NCI-H2029 (cell line): ENCODE measurements at places on chromosomes 16 and 17.
A peak's percentile ranks its signal among the peaks of the same experiment; 100 is the strongest.

DNA sequence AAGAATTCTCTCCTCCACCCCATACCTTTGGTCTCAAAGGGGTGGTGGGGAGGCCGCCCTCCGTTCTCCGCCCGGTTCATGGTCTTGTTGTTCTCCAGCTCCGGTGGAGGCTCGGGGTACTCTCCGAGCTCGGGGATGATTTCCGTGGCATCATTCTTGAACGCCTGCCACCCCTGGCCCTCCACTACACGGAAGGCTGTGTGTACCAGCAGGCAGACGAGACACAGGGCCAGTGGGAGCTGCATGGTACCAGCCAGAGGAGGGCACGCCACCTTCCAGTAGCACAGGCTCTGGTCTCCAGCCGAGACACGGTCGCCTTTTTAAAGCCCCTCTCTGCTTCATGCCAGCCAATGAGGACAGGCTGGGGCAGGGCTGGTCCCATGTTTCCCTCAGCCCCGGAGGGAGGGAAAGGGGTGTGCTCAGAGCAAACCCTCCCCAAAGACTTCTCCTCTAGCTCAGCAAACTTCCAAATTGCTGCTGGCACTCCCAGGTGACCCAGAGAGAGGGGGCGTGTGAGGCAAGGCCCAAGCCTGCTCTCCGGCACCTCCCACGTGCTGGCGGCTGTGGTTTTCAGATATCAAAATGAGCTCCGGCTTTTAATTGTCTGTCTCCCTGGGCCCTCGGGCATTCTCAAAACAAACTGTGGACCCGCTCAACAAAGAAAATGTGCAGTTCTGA lies at the start of gene SOST:
TSS of gene SOST (minus strand) at position 295 of the 678 bp plus-strand sequence. CDS start at position 245, 50 bp downstream.
- DNase-seq: no peak

- no peak for DNase-seq
Measured at GRCh38 chr17:21095735-21096134, 31.0 kb upstream of the DHRS7B start.

DNA sequence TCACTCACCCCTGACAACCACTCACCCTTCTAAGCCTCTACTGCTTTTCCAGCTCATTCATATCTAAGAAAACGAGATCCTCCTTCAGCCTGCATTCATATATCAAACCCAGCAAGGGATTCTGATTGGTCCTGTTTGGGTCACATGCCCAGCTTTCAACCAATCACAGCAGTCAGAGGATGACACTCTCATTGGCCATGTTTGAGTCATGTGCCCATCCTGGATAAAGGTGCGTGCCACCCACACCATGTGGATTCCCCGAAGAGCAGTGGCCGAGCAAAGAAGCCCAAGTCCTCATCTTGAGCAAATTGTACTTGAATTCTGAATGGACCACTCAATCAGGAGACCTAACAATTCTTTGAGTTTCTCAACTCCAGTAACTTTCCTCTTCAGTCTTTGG lies 45.0 kb downstream of the SCNN1G start:
- no peak for DNase-seq

- no peak for DNase-seq
Measured at GRCh38 chr17:81631482-81631881, 5.4 kb downstream of the NPLOC4 start.

GRCh38 chr17:16887523-16888095 lies 84.3 kb downstream of the TNFRSF13B start:
- DNase-seq: no peak

- DNase-seq: no peak
Measured at GRCh38 chr16:15648135-15648730, 1.8 kb upstream of the NDE1 start.

DNA sequence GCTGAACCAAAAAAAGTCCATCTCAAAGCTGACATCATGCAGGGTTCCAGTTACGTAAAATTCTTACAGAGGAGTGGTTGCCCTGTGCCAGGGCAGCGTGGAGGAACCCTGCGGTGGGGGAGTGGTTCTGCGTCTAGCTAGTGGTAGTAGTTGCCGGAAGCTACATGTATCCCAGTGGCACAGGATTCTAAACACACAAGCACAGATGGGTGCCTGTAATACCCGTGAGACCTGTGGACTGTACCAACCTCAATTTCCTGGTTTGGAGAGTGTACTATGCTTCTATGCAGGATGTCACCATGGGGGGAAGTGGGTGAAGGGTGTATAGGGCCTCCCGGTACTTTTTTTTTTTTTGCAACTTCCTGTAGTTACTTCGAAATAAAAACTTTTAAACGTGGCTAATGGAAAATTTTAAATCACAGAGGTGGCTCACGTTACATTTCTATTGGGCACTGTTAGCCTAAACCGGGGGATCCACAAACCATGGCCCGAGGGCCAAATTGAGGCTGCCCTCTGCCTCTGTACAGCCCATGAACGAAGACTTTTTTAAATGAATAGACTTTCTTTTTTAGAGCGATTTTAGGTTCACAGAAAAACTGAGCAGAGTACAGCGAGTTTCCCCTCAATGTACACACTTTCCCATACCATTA lies 38.5 kb downstream of the TBC1D16 start:
- no peak for DNase-seq

DNA sequence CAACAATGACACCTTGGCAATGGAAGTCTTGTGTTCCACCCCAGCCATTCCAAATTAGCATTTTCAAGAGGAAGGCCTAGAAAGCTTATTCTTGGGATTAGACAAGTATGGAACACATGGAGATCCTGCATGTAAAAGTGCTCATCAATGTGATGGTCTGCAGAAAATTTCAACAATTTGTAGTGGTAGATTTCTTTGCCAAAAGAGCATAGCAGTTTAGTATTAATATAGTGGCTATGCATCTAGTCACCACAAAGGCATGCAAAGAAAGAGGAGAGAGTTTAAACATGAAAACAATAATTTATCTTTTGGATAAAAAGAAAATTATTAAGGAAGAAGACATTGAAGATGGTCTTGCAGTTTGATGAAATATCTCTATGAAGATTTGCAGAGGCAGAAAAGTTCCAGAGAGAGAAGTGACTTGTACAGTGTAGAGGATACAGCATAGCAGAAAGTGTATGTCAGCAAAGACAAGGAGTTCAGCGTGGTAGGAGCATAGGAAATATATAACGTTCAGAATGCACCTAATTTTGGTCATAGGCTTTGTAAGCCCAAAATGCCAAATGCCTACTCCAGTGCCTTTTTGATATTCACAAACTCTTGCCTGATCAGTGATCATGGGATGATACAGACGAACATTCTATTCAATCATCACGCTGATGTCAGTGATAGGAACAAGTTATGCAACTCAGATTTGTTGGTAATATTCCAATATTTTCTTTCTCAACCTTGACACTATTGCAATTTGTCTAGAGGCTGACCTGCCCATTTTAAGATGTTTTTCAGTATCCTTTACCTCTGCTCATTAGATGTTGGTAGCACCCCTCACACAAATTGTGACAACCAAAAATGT lies 727.9 kb upstream of the SOX9 start:
- no peak for DNase-seq

GRCh38 chr16:49399594-49400364 lies 26.2 kb downstream of the C16orf78 start:
- DNase-seq: no peak

- no peak for DNase-seq
Measured at GRCh38 chr16:12639044-12639443, 164.6 kb downstream of the CPPED1 start.

DNA sequence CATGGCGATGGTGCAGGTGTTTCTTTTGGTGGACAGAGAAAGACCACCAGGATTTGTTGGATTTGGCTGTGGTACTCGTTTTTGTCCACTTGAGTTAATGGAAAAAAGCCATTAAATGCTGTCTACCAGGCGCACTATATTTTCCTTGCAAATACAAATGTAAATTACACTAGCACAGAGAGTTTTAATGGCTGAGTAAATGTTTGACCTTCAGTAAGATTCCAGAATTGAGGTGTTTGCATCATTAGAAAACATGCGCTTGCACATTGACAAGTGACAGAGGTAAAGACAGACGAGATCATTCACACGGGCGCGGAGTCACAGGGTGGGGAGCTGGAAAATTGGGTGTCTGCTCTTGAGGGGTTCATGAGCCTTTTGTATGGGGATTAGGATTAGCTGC lies 53.5 kb upstream of the AKTIP start:
- no peak for DNase-seq

- DNase-seq: no peak
Measured at GRCh38 chr16:59039066-59039720, 305.1 kb upstream of the GOT2 start.

GRCh38 chr17:51056813-51057510 lies 63.7 kb downstream of the SPAG9 start:
- peak; percentile 10 for DNase-seq

DNA sequence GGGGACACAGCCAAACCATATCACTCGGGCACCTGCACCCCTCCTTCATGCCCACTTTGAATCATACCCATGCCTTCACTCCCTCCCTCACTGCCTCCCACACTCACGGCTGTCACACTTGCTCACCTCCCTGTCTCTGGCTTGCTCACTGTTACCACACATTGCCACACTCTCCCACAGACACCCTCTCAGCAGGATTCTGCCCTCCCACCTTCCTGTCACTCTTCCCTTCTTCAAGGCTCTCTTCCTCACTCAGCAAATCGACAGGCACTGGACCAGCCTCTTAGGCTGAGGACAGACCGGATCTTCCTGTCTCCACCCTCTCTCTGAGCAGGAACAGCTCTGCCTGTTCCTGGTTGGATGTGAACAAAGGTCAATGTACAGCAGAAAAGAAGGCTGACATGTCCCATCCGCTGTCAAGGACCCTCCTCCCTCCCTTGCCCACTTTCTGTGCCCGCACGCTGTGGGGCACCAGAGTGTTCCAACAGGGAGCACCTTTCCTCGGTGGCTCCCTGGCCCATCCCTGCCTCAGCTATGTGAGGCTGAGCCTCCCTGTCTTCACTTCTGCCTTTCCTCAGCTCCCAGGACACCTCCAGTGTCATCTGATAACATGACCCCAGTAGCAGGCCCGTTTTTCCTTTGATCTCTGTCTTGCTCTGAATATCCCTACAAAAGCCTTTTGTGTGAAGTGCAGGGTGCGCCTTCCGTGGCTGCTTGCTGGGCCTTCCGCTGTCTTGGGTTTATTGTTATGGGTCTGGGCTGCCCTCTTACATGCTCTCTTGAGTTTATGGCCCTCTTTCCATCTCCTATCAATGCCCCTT lies 47.0 kb downstream of the CCDC182 start:
- no peak for DNase-seq

DNA sequence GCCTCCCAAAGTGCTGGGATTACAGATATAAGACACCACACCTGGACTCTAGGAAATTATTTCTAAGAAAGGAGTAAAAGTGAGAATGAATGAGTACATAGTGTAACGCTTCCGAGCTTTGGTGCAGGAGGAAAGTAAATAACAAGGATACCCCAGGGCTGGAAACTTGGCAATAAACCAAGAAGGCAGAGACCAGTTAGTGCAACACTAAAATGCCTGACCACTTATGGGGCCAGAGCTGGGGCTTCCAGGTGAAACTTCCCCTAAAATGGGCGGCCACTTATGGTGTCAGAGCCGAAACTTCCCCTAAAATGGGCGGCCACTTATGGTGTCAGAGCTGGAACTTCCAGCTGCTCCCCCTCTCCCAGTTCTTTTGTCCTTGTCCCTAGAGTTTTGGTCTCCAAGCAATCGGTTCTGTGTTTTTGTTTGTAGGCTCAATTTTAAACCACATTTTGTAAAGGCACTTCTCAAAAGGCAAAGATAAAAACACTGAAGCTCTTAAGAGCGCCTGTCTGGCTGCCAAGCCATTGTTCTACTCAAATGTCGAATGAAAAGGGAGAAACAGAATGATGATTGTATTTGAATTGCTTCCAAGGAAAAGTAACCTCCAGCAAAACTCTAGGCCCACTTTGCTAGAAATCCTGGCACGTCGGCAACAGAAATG lies 63.9 kb downstream of the NXN start:
- peak; percentile 9 for DNase-seq

GRCh38 chr17:1173432-1174262 lies 6.1 kb downstream of the ABR start:
- DNase-seq: no peak

GRCh38 chr17:79627766-79628690 lies 17.2 kb upstream of the RBFOX3 start:
- DNase-seq: no peak

DNA sequence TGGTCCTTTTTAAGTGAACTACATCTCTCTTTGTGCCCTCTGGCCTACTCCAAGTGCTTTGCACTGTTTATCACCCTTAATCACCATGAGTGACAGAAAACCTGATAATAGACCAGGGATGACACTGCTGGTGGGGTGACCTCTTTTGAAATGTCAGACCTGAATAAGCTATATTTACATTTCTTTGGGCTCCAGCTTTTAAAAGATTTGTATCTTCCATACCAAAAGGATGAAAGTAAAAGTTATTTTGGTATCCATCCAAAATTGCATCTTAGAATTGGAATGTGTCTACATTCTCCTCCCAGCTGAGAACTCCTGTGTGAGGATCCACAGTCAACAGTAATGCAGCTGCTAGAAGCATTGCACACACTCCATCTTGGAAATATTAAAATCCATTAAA lies 370.0 kb downstream of the CDH11 start:
- no peak for DNase-seq

GRCh38 chr17:78783711-78784324 lies 1.7 kb upstream of the CYTH1 start:
- no peak for DNase-seq

DNA sequence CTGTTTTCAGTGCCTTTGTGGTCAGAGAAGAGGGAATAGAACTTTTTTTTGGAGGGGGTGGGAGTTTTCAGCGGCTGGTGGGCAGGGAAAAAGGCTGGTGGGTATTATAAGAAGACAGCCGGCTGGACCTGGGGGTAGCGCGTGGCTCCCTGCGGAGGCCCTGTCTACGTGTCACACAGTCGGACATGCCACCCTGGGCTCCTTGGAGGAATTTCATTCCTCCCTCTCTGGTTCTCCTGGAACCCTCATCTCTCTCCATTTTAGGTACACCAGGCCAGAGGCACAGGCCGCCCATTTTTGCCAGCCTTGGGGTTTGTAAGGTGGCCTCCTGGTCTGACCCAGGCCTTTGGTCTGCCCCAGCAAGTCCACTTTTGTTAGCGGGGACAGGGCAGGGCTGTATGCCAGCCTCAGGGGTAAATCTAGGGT lies 908 bp downstream of the FKBP10 start:
- no peak for DNase-seq

DNA sequence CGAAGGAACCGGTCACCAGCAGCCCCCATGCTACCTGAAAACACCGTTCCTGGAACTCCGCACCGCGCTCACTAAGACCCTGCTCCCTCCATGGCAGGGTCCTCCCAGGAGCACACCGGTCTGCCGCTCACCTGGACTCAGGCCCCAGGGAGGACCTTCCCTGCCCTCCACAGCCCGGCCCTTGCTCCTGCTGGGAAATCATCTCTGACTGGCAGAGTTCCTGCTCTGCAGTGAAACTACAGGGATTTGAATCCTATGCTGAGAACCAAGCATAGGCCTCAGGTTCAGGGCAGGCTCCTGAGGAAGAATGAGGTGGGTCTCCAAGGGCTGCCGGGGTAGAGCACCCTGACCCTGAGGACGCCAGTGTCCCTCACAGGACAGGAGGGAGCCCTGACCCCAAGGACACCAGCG lies 88.5 kb downstream of the KCNJ12 start:
- DNase-seq: no peak

- DNase-seq: no peak
Measured at GRCh38 chr16:15616475-15617165, 26.3 kb downstream of the MARF1 start.
